Neural crest cell (in vitro differentiated cells): ENCODE measurements at places on chromosomes 7 and 10.

DNA sequence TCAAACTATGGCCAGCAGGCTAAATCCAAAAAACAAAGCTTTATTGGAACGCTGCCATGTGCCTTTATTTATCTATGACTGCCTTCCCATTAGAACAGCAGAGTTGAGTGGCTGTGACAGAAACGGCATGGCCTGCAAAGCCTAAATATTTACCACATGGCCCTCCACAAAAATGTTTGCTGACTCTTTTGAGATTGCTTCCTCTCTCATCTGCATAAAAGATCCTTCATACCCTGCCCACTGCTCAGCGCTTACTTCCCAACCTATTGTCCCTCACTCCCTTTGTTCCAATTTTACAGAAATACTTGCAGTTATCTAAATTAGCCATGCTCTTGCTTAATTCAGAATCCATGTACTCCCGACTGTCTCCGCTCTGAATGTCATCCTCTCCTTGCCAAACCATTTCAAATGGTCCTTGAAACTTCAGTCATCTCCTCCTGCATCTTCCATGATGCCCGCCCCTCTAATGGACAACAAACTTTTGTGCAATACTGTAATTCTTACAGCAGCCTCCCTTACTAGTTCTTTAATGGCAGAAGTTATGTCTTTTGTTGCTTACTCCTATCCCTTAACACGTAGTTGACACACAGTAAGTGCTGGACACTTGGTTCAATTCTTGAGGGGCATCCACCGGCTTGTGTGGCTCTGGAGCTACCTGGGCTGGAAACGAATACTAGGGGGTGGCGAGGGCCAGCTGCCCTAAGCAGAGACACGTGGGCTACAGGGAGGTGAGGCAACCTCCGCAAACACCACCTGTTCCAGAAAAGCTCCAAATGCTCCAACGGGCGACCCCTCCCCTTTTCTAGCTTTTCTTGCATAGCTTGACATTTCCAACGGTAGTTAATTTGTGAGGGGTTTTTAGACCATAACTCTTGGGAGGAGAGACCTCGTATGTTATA is 832 bp downstream of the XRCC2 start:
- DNase-seq, result peak; percentile 9

DNA sequence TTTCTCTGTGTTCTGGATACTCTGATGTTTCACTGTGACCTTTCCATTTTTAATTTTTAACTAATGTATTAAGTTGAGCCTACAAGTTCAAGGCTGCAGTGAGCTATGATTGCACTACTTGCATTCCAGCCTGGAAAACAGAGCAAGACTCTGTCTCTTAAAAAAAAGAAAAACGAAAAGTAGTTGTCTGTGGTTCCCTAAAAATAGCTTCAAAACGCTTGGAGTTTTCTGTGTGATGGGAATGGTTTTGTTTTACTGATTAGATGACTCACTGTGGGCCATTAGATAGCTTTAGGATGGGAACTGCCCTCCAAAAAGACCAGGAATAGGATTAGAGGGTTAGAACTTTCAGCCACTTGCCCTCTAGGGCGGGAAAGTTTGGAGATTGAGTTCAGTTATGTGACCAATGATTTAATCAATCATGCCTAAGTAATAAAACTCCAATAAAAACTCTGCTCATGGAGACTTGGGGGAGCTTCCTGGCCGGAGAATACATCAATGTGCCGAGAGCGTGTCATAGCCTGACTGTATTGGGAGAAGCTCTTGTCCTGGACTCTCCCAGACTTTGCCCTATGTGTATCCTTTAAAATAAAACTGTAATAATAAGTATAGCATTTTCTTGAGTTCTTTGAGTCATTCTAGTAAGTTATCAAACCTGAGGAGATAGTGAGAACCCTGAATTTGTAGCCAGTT is 147.1 kb downstream of the LYZL1 start:
- no peak for DNase-seq

DNA sequence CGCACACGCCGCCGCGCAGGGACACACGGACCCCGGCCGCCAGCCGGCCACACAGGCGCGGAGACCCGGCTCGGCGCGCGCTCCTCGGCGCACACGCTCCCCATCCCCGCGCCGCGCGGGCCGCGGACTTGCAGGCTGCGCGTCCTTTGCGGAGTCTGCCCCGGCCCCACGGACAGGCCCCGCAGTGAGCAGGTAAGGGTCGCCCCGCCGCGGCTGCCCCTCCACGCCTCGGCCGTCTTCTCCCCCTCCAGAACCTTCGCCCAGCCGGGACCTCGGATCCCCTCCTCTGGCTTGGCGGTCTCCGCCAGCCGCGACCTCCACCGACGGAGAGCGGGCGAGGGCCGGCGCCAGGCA is 356 bp downstream of the ADCYAP1R1 start:
- DNase-seq, result no peak

DNA sequence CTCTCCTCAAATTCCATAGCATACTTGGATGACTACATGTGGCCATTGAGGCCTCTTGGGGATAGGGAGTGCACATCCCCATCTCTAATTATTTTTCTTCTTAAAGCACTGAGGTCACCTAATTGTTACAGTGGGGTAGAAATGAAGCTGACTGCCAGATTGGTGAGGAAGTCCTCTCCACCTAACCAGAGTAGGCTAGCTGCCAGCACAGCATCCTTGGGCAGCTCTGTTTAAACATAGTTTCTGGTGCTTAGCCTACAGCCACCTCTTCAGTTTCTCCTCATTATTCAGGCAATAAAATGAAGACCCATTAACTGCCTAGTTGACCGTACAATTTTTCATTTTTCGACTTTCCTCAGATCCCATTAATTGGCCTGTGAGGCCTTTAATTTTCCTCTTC is 104.6 kb downstream of the MLLT10 start:
- DNase-seq, result no peak

- no peak for DNase-seq
These were observed 35.4 kb downstream of the MALSU1 start for GRCh38 chr7:23334482-23335056.

- DNase-seq, result peak; percentile 15
These were observed 58.2 kb downstream of the ENTPD1 start for GRCh38 chr10:95814011-95814727.

DNA sequence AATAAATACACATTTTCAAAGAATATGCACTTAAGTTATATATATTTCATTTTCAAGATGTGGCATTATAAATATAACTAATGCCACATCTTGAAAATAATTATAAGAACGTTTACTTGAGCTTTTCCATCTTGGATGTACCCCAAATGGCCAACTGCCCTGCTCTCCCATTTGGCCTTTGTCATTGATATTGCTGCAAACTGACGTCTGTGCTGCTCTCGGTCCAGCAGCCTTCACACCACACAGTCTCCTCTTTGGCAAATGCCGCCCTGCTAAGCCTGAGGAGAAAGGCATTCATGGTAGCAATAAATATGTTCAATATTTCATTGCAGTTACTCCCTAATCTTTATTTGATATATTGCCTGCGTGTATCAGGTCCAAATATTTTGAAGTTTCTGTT is 384.6 kb upstream of the ADARB2 start:
- DNase-seq, result no peak

- no peak for DNase-seq
These were observed 96.3 kb downstream of the CDK14 start for GRCh38 chr7:90692396-90692795.

- no peak for DNase-seq
These were observed 513.8 kb downstream of the MAGI2 start for GRCh38 chr7:78939669-78940068.

DNA sequence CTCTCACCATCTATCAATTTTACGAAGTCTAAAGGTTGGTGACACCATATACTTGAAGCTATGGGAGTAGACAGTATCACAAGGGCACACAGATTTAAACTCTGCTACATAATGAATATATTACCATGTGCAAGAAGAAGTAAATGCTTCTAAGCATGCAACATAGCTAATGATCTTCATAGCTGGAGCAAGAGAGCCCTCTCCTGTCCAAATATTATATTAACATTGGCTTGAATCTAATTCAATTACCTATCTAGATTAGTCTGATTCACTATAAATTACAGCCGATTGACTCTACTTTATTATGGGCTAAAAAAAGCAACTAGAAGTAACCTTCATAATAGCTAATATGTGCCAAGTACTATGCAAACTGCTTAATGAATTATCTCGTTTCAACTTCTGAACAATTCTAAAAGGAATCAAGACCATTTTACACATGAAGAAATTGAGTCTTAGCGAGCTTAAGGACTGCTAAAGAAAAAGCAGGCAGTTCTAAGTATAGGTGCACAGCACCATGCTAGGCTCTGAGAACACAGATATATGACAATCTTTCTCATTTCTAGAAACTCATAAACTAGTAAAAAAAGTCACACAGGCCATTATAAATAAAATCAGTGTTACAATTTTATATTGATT is 21.9 kb downstream of the FRA10AC1 start:
- no peak for DNase-seq

- no peak for DNase-seq
These were observed 31.1 kb downstream of the SEMA3E start for GRCh38 chr7:83617858-83618257.

- no peak for DNase-seq
These were observed 347.3 kb downstream of the ARL4A start for GRCh38 chr7:13034693-13035092.

GRCh38 chr7:28116041-28116440 is 64.6 kb downstream of the JAZF1 start:
- no peak for DNase-seq

DNA sequence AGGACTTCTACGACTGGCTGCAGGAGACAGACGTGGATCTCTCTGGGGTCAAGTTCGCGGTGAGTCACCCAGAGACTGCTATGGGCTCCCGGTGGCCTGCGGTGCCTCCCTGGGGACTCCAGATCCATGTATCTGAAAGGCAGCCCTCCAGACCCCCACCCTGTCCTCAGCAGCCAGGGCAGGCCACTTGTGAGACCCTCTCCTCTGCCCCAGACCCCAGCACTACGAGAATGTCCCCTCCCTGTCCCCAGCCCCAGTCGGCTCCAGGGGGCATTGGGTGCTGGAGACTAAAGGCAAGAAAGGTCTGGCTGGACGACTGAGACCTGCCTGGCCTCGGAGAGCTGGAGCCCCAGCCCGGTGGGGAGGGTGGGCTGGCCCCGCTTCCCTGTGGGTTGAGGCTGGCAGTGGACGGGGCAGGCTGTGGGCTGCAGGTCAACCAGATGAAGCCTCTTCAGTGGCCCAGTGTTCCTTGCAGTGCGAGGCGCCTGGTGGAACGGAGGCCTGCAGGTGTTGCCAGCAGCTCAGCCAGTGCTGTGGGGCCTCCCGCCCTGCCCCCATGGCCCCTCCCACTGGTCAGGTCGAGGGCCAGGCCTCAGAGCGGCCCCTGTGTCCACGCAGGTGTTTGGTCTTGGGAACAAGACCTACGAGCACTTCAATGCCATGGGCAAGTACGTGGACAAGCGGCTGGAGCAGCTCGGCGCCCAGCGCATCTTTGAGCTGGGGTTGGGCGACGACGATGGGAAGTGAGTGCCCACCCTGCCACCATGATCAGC is 13.8 kb downstream of the TMEM120A start:
- no peak for DNase-seq

DNA sequence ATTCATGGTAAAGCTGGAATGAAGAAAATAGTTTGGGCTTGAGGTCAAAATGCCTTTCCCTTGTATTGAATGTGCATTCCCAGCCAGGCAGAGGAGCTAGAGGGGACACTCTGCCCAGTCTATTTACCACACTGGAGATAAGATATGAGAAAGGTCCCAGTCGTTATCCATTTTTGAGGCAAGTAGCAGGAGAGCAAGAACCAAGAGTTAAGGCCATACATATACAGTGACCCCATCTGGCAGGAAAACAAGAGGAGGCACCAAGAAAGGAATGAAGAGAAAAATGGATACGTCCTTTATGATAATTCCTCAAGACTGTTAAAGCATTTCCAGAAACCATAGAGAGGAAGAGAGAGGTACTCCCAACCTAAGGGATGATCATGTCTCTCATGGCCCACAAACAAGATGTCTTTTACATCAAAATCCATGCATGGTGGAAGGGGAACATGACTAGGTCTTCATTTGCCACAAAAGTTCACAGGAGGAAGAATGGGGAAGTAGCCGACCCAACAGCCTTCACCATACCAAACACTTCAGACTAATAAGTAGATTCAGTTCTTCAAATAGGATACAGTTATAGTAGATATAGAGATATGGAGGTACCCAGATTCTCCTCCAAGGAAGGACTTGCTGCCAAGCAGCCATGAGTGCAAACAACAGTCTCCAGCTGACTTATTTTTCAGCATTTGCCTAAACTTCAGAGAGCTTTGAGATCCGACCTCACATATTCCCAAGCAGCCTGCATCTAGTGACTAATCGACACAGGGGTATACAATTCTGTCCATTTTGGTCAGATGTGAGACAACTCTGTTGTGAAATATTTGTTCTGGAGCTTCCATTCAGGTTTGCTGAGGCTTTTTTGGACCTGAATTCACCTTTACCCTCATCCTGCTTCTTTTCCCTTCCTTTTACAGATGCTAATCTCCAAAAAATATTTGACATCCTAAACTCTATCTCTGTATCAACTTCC is 61.1 kb upstream of the CCDC71L start:
- no peak for DNase-seq

GRCh38 chr10:126504063-126504760 is 115.9 kb upstream of the ADAM12 start:
- peak; percentile 28 for DNase-seq

DNA sequence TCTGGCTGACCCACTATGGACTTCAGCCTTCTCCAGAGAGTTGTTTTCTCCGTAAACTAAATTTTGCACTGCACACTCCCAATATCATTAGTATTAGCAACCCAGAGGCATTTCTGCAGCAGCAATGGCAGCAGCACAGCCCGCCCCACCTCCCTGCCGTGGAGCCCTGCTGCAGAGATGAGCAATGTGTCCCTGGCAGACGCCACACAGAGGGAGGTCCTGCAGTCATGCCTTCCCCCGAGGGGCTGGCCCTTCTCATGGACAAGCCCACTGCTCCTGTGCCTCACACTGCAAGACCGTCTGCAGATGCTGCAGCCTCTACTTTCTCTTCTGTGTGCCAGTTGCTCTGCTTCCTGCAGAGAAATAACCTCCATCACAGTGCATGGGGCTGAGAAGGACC is 393.4 kb upstream of the MKI67 start:
- no peak for DNase-seq

DNA sequence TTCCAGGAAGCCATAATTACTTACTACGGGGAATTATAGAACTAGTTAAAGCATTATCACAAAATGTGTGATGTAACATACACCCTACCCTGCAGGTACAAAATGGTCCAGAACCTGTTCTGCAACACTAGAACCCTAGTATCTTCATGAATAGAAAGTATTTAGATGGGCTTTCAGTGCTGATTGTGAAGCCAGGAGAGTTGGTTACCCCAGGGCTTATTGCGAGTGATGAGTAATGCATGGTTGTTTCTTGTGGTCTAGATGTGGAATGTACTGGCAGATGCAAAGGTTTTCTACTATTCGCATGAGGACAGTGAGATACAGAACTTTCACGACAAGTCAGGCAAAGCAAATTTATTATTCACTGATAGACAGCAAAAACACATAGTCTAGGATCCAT is 33.6 kb upstream of the AGR3 start:
- DNase-seq, result no peak

DNA sequence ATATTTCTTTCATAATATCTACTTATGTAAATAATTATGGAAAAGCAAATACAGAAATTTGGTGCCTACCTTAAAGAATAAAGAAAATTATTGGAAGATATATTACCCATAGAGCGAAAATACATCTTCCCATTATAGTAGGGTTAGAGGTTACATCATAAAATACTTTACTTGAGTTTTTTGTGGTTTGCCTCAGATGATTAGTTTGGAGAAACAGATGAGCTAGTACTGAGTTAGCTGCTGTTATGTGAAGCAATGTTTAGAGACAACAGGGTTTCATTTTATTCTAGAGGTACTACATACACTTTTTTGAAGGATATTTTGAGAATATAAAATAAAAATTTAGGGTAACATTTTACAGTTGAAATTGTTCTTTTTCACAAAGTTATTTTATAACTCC is 2.9 kb upstream of the MLLT10 start:
- DNase-seq, result no peak

- no peak for DNase-seq
These were observed 94.5 kb downstream of the COL26A1 start for GRCh38 chr7:101457001-101457750.
